ENCODE measurements at places on chromosomes 11 and 22.

DNA sequence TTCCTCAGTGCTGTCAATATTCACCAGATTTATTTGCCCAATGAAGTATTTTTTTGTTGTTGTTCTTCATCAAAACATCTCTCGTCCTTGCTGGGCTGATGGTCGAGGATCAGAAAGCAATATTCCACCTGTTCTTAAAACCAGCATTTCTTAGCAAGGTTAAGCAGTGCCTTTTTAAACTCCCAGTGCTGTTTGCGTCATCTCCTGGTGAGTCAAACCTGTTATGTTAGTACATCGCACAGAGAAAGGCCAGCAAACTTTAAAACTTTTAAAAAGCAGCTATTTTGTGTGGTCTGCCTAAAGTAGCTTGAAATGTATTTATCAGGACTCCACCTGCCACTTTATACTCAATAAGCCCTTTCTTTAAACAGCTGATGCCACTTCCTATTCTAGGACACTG, 802.0 kb downstream of the KCNA4 start:
- DNase-seq: no peak

DNA sequence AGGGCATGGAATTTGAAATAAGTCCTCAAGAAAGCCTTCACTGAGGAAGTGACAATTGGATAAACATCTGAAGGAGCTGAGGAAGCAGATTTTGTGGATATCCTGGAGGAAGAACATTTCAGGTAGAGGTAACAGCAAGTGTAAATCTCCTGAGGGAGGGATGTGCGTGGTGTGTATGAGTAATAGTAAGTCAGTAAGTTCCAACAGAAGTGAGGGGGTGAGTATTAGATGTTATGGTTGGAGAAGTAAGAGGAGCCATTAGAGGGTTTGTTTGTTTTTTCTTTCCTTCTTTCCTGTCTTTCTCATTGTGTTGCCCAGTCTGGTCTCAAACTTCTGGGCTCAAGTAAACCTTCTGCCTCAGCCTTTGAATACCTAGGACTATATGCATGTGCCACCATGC, 29.0 kb downstream of the ANKRD42 start:
- no peak for DNase-seq

DNA sequence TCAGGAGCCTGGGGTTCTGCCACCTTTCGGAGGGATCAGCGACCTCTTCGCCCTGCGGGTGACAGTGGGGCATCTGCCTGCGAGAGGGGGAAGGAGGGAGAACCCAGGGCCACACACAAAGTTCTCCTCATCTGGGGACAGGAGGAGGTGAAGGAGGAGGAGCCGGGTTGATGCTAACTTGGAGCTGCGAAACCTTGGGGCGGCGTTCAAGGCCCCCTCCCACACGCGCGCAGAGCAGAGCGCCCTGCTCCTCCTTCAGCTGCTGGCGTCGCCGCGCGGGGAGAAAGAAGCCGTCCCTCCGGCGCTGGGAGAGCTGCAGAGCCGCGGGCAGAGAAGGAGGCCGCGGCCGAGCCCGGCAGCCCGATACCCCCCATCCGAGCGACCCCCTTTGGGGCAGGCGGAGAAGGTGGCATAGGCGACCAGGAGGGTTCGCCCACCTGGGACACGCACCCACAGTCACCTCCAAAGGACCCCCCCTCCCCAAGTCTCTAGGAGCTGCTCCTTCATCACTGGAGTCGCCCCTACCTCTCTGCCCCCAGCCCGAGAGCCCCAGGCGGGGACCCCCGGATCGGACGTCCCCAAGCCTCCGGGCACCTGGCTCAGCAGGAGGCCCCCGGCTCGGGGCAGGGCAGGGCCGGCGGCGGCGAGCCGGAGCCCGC, at the start of gene RASD2:
RASD2 (plus strand) TSS at position 237 of the 659 bp plus-strand sequence. CDS start 5,979 bp downstream, outside the sequence.
- DNase-seq: no peak

DNA sequence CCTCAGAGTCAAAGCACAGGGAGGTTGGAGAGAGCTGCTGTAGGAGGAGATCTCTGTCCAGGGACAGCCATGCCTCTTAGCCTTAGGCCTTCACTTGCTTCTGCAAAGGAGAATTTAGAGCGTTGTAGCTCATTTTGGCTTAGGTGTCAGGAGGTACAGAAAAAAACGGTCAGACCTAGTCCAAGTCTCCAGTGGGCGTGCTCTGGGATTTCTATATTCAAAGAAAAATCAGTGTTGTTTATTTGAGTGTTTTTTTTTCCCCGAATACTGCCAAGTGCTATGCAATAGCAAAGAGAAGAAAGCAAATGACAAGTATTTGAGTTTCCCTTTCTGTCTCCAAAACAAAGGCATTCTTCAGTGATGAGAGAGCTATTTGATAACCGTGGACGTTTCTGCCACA, 22.7 kb upstream of the OPCML start:
- no peak for DNase-seq

GRCh38 chr22:43542681-43543521, 131.1 kb downstream of the MPPED1 start:
- no peak for DNase-seq

Measured in thoracic aorta (tissue), 2 donors.